Natural killer cell treated with Interleukin-12 subunit alpha and Interleukin-12 subunit beta and Interleukin-15 and Interleukin-18, amount 100 ng/mL, for 72 hours (primary cell): ENCODE measurements at places on chromosomes 4 and X. TPM values are rescaled to one million over a fixed set of nuclear protein-coding genes. Genes with fewer than 3 reads are reported as not detected.

The ERAS gene
- not detected for total RNA-seq

The CDS1 gene
- total RNA-seq: not detected

The KCNE5 gene
- 1.1 TPM for total RNA-seq

The BEX2 gene
- 2.3 TPM for total RNA-seq

The SRPX gene
- not detected for total RNA-seq

The MAPK10 gene
- total RNA-seq: 0.28 TPM

DNA sequence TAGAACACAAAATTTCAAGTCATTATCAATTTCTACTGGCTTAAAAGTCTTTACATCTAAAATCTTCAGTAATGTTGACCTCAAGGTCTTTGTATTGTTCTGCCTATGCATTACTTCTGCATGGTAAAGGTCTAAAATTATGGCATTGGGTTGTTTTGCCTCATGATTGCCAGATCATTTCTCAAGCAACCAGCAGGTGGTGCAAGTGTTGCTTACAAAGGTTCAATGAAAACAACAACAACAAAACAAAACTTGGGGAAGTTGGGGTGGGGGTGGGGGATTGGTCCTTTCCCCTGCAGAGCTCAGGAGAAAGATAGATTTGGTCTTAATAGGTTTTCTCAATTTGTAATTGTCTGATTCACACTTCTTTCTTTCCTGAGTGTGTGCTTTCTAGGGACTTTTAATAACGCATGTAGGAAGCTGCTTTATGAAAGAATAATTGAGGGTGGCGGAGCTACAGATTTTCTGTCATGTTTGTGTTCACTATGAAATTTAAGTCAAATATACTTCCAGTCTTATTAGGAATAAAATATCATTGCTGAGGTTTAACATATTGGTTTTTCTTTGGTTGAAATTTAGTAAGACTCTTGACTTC is 145.1 kb downstream of the COL4A5 start:
- H3K27me3 ChIP-seq: no peaks in the 10 kb centered on the region
- H3K27ac ChIP-seq: no peak overlapping the region
- DNase-seq: no peak
- H3K4me1 ChIP-seq: no peaks in the 10 kb centered on the region
- H3K4me3 ChIP-seq: no peak overlapping the region

DNA sequence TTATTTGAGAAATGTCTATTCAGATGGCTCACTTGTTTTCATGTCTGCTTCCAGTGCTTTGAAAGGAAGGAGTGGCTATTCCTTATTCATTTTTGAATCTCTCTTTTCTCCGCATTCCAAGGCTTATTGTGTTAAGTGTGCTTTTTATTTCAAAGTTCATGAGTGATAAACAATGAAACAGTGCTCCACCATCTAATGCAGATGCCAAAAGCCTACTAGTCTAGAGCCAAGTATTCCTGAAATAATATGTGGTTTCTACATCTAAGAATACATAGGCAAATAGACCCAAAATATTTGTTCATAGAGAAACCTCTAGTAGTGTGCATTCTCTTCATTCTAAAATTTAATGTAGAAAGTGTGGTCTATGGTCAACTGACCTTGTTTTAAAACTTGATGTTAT is 187.3 kb downstream of the GABRB1 start:
- H3K4me3 ChIP-seq: no peak overlapping the region
- H3K27ac ChIP-seq: no peak overlapping the region
- no peaks in the 10 kb centered on the region for H3K4me1 ChIP-seq
- DNase-seq: no peak

GRCh38 chr4:41216294-41217019 is 2.1 kb upstream of the APBB2 start:
- peaks cover 5% of the 10 kb centered on the region for H3K36me3 ChIP-seq
- peak overlapping the region; percentile 68 for H3K4me3 ChIP-seq
- DNase-seq: peak; percentile 65
- no peak overlapping the region for H3K27ac ChIP-seq
- H3K4me1 ChIP-seq: peaks cover 20% of the 10 kb centered on the region
- peaks cover 47% of the 10 kb centered on the region for H3K27me3 ChIP-seq

DNA sequence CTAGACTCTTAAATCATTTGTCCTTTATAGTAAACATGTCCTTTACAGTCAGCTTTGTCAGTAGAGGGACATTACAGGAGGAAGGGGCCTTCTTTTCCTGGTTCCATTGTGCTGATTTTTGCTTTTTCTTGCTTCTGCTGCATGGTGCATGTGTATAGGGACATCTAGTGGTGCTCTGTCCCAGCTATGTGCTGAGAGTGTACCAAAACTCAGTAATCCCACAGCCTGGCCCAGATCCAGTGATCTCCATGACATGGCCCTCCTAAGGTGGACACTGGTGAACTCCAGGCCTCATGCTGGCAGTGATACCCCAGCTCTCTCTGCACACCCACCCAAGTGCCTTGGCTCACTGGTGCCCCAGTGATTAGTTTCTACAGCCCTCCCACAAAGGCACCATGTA is 45.2 kb downstream of the MAGEB17 start:
- H3K4me3 ChIP-seq: no peak overlapping the region
- no peak overlapping the region for H3K27ac ChIP-seq
- DNase-seq: no peak

DNA sequence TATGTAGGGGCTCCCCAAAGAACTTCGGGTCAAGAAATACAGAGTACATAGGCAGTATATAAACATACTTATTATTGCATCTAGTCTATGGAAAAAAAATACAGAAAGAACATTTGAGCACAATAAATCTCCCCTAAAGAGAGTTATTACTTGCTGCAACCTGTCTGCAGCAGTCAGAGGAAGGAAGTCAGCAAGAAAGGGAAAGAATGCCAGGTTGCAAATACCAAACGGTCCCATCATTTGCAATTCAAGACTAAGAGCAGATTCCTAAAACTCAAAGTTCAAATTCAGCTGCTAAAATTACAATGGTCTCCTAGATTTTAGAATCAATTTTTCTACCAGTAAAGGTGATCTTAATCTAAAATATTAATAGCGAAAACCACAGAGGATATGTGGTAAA is 236.2 kb upstream of the NUDT6 start:
- DNase-seq: no peak
- H3K4me1 ChIP-seq: no peaks in the 10 kb centered on the region
- no peaks in the 10 kb centered on the region for H3K36me3 ChIP-seq
- H3K4me3 ChIP-seq: no peak overlapping the region
- no peaks in the 10 kb centered on the region for H3K27me3 ChIP-seq
- no peak overlapping the region for H3K27ac ChIP-seq

DNA sequence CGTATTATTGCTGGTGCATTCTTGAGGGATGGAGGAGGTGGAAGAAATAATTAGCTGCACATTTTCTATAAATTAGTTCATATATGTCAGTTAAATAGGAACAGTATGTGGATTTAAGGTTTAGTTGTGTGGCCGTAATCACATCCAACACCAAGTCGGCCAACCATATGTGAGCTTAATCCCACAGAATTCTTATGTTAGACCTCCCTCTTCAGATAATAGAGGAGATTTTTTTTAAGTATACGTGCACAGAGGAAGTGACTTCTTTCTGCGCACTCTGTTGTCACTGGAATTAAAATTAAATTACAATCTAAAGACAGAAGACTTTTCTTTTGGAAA is 2.1 kb downstream of the SEPTIN11 start:
- H3K4me3 ChIP-seq: peak overlapping the region; percentile 87
- H3K27ac ChIP-seq: no peak overlapping the region
- DNase-seq: no peak
- no peaks in the 10 kb centered on the region for H3K36me3 ChIP-seq
- peaks cover 31% of the 10 kb centered on the region for H3K4me1 ChIP-seq

GRCh38 chr4:47315346-47315745 is 148.2 kb downstream of the COMMD8 start:
- no peak for DNase-seq
- no peaks in the 10 kb centered on the region for H3K4me1 ChIP-seq
- H3K4me3 ChIP-seq: no peak overlapping the region
- no peak overlapping the region for H3K27ac ChIP-seq
- H3K36me3 ChIP-seq: no peaks in the 10 kb centered on the region
